NCI-H1436 (cell line): ENCODE measurements at places on chromosomes 4 and X.

- DNase-seq = no peak
Measured at GRCh38 chrX:63929608-63930007, 144.6 kb upstream of the ARHGEF9 start.

DNA sequence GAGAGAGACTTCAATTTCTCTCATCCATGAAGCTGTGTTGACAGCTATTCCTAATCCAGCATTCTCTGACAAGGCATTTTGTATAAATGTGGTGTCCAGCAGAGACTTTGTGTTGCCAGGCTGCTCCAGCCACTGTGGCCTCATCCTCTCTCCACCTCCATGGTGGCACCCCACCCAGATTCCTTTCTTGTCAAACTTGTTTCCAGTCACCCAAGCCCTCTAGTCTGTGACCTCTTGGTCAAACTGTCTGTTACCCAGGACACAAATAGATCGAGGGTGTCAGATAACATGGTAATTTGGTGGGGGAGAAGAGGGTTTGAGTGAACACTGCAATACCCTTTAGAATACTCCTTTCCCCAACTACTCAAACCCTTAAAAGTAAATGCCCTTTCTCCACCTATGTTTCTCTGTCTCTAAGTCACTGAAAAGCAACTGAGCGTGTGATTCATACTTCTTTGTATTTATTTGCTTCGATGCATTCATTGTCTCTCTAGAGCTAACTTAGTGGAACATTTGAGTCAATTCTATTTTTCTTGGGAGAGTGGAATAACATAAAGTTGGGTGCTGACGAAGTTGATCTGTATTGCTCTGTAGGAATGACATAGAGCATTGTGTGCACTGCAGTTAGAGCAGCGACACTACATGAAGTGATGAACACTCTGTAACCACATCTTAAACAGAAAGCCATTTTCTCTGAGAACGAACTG, 13.7 kb downstream of the PITX2 start:
- no peak for DNase-seq

DNA sequence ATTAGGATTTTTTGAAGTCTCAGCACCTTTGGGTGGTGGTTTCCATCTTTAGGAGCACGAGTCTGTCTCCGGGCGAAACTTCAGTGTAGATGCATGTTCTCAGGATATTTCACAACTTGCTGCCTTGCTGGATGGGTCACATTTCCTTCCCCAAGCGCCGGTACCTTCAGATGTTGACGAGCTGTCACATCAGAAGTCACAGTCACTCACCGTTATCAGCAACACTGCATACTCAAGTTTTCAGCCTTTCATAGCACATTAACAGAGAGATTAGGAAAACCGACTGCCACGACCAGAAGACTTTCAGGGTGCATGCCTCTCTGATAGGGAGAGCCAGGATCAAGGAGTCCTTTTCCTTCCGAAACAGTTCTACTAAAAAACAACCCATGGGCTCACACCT, 77.8 kb downstream of the SHROOM2 start:
- DNase-seq = no peak

DNA sequence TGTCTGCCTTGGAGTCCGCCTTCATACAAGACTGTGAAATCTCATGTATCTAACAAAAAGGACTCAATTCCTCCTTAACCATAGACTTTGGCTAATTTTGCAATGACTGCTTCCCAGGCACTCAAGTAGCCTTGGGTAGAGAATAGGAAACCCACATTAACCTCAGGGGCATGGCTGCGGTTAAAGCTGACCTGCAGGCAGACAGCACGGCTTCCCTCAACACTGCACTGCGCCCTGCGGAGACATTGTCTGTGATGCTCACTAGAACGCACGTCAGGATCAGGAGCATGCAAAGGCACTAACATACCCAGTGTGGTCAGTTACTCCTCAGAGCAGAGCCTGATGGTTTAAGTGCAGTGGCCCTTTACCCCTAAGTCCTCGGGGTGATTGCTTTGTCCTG, 10.3 kb upstream of the GPR143 start:
- no peak for DNase-seq

- no peak for DNase-seq
Measured at GRCh38 chr4:1584498-1584897, 99.6 kb downstream of the FAM53A start.

GRCh38 chr4:147110473-147111367, 165.1 kb upstream of the TTC29 start:
- no peak for DNase-seq

DNA sequence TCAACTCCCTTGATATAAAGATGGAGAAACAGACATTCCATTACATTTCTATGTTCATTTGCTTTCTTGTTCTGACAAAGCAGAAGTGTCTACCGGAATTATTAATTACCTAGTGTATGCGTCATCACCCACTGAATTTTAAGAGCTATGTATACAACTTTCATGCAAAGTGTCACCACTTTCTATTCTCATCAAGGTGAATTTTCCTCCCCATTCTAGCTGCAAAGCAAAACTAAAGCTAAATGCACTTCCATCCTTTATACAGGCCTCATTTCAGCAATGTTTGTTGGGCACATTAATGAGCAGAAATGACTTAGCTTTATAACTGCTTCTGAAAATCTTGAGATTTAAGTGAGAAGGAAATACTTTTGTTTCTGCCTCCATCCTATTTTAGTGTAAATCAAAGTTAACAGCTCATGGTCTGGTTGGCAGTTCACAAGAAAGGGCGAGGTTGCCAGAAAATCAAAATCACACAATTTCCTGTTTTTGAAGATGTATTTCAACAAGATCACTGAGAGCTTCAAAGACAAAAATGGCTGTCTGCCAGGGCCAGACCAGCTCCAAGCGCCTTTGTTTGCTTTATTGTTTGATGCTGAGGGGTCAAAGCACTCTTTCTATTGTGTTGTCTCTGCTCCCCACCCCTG, 7.2 kb upstream of the FAM9C start:
- DNase-seq = no peak

GRCh38 chr4:176595257-176595656, 197.5 kb downstream of the VEGFC start:
- DNase-seq = no peak

DNA sequence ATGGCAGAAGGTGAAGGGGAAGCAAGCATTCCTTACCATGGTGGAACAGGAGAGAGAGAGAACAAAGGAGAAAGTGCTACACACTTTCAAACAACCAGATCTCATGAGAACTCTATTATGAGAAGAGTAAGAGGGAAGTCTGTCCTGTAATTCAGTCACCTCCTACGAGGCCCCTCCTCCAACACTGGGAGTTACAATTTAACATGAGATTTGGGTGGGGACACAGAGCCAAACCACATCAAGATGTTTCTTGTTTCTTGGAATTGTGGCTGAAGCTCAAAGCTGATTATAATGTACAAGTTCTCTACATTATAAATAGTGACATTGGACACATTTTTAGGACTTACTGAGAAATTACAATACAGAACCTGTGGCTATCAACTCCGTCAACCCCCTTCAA, 29.5 kb upstream of the TAPT1 start:
- no peak for DNase-seq

DNA sequence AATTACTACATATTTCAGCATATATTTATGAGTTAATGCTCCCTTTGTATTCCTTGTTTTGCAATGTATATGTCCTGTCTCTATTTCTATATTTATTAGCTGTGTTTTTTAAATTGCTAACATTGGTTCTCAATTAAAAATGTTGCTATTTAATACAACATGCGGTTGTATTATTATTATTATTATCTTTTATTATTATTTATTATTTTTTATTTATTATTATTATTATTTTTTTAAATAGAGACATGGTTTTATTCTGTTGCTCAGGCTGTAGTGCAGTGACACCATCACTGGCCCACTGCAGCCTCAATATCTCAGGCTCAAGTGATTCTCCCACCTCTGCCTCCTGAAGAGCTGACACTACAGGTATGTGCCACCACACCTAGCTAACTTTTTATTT, 1005.9 kb upstream of the ADGRL3 start:
- no peak for DNase-seq
